ENCODE measurements at places on chromosomes 4 and X.

- peak; percentile 2 for DNase-seq
Measured at GRCh38 chr4:155742310-155743015, 16.4 kb upstream of the GUCY1B1 start.

GRCh38 chr4:8708401-8709021 lies 115.9 kb downstream of the CPZ start:
- DNase-seq = no peak

GRCh38 chrX:63754136-63754859 lies 30.7 kb downstream of the ARHGEF9 start:
- DNase-seq = peak; percentile 59

GRCh38 chrX:8033175-8033574 lies 106.0 kb upstream of the PNPLA4 start:
- DNase-seq = peak; percentile 35

GRCh38 chr4:176099314-176099713 lies 33.7 kb downstream of the WDR17 start:
- no peak for DNase-seq

- DNase-seq = no peak
Measured at GRCh38 chrX:81301877-81302276, 100.0 kb downstream of the SH3BGRL start.

DNA sequence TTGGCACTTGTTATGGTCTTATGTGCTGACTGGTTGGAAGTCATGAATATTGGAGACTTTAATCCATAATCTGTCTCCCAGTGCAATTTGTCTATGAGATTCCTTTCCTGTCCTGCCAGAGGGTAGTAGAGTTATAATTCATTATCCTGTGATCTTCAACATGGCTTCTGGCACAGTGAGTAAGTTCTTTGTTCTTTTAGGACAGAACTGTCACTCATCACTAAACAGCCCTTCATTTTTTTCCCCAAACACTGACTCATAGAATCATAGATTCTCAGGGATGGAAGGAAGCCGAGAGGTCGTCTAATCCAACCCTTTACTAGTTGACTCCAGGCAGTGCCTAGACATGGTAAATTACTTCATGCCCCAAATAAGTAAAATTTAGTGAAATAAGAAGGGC lies 78.4 kb downstream of the LUZP4 start:
- no peak for DNase-seq

GRCh38 chr4:15457406-15458201 lies 12.1 kb upstream of the CC2D2A start:
- peak; percentile 78 for DNase-seq

DNA sequence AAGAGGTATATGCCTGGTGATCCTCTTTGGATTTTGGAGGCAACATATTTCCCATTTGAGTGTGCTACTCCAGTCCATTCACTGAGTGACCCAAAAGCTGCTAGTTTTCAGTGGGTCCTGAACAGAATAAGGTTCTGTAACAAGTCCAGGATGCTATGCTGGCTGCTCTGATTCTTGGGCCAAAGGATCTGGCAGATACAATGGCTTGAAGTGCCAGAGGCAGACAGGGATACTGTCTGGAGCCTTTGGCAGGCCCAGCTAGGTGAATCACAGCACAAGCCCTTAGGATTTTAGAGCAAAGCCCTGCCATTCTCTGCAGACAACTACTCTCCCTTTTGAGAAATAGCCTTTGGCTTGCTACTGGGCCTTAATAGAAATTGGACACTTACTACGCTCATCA lies 40.6 kb downstream of the DCHS2 start:
- DNase-seq = no peak

DNA sequence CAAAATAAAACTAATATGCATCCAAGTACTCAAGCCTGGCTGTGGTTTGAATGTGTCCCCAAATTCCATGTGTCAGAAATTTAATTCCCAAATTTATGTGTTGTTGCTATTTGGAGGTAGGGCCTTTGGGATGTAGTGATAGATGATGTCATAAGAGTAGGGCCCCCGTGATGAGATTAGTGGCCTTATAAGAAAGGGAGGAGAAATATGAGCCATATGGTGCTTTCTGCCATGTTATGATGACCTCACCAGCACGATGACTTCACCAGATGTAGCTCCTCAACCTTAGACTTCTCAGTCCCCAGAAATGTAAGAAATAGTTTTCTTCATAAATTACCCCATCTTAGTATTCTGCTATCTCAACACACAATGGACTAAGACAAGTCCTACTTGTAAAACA lies 2264.0 kb downstream of the ARAP2 start:
- DNase-seq = peak; percentile 17

GRCh38 chr4:118348886-118349285 lies 3.9 kb downstream of the PRSS12 start:
- no peak for DNase-seq

DNA sequence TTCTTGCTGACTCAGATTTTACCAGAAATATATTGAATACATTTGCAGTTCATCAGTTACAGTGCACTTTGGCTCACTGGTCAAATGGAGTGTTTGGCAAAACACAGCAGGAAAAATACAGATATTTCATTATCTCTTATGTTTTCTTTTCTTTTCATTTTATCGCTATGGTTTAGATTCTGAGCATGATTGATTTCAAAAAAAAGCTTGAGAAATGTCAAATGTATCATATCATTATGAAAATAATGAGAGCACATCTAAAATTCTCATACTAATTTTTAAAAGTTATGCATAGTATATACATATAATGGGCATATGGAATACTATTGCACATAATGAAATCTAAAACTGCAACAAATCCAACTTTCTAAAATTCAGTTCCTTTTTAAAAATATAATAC lies 593.8 kb upstream of the PCDH7 start:
- DNase-seq = no peak

GRCh38 chr4:4696530-4696929 lies 154.7 kb upstream of the STX18 start:
- DNase-seq = no peak

GRCh38 chr4:114385195-114385985 lies 213.2 kb upstream of the UGT8 start:
- DNase-seq = no peak

DNA sequence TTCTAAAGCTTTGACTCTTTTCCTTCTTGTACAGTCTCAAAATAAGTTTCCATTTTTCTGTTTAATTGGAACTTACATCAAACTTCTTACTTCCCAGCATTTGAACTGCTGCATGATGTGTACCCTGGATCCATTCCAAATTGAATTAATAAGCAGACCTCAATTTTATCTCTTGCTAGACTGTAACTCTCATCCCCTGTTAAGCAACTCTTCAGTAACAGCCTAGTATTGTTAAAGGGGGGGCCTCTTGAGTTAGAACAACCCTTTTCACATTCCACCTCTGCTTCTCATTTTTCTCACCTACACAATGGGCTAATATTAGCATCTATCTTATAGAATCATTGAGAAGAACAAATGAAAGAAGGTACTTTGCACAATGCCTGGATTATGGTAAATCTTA lies 169.4 kb downstream of the IL1RAPL1 start:
- DNase-seq = no peak

DNA sequence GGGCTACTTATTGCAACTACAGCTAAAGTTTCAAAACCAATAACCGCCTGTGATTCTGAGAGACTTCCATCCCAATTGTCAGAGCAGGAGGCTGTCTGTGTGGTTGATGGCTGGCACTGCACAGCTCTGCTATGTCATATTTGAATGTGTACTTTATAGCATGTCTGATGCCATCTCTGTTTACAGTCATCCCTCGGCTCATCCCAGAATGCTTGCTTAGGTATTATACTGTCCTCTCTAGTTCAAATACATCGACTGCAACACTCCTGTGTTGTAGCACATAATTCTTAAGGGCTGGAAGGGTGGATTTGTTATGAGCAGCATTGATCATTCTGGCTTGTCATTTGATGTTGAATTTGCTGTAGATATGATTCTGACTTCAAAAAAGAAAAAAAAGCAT lies 1617.5 kb upstream of the TENM3 start:
- DNase-seq = peak; percentile 1

DNA sequence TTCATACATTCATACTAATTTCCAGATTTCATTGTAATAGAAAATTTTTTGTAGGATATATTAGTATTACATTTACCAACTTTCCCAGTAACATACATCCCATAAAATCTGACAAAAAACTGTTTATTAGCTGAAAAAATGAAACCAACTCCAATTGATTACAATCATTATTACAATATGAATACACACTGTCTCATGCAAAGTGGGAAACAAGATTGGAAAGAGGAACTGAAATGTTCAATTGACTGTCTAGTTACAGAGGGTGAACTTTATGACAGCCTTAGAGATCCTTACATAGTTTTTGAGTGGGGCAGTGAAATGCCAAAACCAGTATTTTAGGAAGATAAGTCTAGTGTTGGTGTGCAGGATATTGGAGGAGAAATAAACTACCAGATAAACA lies 2.3 kb upstream of the AMBN start:
- DNase-seq = no peak

GRCh38 chrX:28880136-28880535 lies 292.9 kb downstream of the IL1RAPL1 start:
- DNase-seq = no peak

DNA sequence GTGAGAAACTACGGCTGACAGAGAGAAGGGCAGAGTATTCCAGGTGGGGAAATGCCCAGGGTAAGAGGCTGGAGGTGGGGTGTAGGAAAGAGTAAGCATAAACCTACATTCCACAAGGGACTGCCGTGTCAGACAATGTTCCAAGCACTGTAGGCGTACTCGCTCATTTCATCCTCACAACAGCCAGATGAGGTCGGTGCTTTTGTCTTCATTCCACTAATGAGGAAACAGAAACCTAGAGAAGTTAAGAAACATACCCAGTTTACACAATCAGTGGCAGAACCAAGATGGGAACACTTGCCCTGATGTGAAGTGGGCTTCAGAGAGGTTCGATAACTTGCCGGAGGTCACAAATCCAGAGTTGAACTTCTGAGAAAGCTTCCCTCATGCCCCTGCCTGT lies 4.6 kb downstream of the SASH3 start:
- no peak for DNase-seq

- DNase-seq = no peak
Measured at GRCh38 chr4:2886161-2886560, 42.5 kb downstream of the ADD1 start.

DNA sequence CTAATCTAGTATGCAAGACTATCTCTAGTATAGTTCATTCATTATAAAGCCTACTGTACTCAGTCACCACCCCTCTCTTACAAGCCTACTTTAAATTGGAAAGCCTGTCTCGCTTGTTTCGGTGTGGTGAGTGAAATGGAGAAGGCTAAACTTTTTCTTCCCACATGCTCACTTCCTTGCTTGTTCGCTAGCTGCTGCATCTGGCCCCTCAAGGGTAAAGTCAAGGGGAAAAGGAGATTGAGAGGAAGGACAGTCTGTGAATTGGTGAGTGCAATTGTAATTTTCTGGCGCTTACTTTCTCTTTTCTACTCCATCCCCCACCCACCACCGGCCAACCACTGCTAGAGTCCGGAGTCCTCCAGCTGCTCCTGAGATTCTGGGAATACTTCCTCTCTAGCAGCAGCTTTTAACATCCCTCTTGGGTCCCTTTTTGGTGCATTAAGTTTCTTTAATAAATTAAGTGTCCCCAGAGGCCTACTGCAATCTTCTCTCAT lies 12.1 kb upstream of the ARAP2 start:
- DNase-seq = no peak

DNA sequence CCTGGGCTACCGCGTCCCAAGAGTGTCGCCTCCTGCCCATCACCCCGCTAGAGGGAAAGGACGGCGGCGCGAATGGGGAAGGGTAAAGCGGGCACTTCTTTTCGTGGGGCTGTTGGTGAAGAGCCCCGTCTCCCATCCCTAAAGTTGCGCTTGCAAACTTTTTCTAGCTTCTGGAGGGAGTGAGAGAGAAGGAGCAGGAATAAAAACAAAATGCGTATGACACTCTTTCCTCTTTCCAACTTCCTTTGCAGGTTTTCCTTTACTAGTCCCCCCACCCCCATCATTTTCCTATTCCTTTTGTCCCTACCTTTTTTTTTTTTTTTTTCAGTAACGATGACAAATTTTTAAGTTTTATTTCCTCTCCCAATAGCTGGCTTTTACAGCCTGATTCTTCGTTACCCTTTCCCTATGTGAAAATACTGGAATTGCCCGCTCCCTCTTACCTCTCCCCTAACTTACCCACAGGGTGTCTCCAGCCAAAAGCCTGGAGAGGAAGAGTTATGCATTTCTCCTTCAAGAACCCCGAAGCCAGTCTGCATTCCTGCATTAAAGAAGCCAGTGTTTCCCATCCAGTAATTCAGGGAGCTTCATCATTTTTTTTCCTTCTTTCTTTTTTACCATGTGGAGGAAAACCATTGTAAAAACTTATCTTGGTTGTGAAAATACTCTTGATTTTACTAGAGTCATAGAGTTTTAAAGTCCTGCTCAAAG lies 613 bp upstream of the ARSJ start:
- peak; percentile 19 for DNase-seq

- DNase-seq = no peak
Measured at GRCh38 chr4:78939667-78940008, 400 bp upstream of the PAQR3 start.

GRCh38 chrX:7223271-7223670 lies 75.3 kb upstream of the PUDP start:
- DNase-seq = no peak

- DNase-seq = no peak
Measured at GRCh38 chrX:131330735-131331134, 41.6 kb upstream of the IGSF1 start.

DNA sequence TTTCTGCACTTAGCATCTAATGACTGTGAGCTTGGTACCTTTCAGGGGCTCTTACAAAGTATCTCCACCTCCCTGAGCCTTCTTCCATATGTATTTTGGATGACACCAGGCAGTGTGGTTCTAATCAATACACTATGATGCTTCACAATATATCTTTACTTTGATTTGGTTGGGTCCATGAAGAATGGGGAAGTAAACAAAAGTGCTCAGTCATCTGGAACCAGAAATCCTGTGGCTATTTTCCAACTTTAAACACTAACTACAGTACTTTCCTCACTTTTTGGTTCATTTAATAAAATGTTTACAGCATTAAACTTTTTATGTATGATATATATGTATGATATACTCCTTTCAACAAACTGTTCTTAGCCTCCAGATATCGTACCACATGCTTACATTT lies 216.4 kb upstream of the AFF2 start:
- DNase-seq = no peak

- no peak for DNase-seq
Measured at GRCh38 chr4:53541577-53542206, 49.6 kb downstream of the LNX1 start.

DNA sequence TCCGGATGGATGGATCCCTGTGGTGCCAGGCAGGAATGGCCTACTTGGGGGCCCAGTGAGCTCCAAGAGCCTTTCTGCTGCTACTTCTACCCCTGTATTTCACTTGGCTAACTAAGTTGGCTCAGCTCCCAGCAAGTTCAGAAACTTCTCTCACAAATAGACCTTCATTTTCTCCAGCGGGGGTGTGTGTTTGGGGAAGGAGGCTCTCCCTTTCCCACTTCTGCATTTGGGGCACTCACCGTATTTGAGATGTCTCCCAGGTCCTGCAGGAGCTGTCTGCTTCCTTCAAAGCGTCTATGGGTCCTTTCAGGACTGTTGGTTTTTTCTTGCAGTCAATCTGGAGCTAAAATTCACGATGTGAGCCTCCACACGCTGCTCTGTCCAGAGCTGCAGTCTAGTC lies 197.7 kb downstream of the SPANXN3 start:
- DNase-seq = no peak
